ENCODE measurements at places on chromosomes 3 and 15. TPM values are rescaled to one million over a fixed set of nuclear protein-coding genes. Genes with fewer than 3 reads are reported as not detected.

DNA sequence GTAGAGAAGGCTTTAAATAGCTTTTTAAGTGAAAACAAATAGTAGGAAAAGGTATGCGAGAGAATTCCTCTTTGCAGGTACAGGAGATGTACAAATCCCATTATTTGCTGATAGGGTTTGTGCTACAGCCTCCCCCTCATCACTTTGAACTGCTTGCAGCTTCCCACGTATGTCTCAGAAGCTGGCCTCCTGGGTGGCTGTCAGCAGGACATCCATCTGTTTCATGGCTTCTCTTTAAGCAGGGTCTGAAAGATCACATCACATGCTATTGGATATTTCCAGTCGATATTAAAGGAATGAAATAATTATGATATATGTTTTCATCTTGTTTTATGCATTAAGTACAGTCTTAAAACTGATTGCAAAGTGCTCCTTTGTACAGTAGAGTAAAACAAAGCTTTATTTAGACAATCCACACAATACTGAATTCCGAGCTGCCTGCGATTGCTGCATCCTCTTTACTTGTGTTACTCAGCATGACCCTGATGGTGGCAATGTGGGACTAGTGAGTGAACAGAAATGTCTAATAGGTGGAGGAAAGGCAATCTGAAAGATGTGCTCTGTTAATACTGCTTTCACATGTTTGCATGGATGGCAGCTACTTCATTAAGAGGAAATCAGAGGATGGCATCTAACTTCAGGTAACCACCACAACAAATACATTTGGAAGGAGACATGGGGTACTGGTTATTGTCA, 930.6 kb upstream of the SEMA6D start:
- no peak for DNase-seq

GRCh38 chr3:13009132-13009945, 63.9 kb downstream of the IQSEC1 start:
- no peak for DNase-seq

Gene PYGO1
- 2.0 TPM for total RNA-seq

DNA sequence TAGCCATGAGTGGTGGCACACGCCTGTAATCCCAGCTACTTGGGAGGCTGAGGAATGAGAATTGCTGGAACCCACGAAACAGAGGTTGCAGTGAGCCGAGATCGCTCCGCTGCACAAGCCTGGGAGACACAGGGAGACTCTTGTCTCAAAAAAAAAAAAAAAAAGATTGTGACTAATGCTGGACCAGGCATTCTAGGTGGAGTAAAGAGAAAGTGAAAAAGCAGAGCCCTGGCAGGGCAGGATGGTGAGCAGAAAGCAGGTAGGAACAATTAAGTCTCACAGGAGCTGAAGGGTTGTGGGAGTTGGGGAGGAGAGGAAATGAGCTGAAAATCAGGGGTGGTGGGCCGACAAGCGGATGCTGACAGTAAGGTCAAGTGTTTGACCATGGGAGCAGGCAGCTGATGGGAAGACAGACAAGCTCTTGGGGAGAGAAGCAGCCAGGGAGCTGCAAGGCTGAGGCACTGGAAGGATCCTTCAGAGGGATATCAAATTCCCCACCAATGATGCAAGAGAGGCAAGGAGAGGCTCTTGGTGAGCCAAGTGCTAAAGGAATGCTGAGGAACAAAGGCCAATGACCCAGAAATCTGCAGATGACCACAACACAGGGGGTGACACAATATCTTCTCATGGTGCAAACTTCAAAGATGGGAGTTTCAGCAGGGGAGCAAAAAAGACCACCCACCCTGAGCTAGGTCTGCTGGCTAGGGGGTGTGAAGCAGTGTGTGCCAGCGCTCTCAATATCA, 251.1 kb downstream of the ULK4 start:
- DNase-seq, result peak; percentile 64

DNA sequence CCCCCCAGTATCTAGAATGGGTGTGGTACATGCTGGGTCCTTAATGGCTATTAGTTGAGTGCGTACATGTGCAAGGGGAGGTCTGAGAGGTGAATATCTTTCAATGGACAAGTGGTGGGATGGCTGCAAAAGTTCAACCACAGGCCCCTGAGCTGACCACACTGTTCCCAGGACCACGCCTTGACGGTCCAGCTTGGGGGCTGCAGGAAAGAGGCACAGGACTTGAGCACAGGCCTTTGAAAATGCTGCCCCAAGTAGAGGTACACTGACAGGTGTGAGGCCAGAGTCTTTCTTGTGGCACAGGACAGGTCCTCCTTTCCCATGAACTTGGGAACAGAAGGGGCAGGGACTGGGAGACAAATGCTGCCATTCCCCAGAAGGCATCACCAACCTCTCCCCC, 24.0 kb downstream of the AMOTL2 start:
- DNase-seq, result peak; percentile 41

- DNase-seq, result no peak
Measured at GRCh38 chr3:37384117-37384516, 209.7 kb upstream of the LRRFIP2 start.

Gene LCTL
- total RNA-seq, result 0.99 TPM

- DNase-seq, result no peak
Measured at GRCh38 chr3:49112262-49112661, 7.7 kb upstream of the QARS1 start.

DNA sequence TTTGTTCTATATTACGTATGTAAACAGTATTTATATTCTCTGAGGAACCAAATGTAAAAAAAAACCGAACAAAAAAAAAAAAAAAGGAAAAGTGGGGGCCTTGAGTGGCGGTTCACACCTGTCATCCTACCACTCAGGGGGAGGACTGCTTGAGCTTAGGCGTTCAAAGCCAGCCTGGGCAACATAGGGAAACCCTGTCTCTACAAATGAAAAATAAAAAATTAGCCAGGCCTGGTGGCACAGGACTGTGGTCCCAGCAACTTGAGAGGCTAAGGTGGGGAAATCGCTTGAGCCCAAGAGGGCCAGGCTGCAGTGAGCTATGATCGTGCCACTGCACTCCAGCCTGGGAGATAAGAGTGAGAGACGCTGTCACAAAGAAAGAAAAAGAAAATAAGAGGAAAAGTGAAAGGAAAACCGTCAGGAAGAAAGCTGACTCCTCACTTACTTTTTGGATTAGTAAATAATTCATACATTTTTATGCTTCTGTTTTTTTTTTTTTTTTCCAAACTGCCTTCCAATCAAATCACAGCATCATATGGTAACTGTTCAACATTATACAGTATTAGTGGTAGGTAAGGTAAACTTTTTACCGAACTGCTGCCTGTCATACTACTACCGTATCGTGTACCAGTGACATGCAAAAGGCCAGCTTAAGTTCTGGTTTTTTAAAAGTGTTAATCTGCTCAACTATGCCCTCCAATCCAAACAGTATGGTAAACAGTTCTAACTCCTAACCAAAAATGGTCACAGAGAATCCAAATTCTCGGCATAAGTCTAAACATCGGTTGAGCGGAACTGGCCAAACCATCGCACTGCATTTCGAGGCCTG, 1.2 kb downstream of the PHC3 start:
- DNase-seq, result no peak

Measured in endodermal cell (in vitro differentiated cells).